ENCODE measurements at places on chromosomes 1 and 21.
A peak's percentile ranks its signal among the peaks of the same experiment; 100 is the strongest.

GRCh38 chr1:3473381-3473844, 18.9 kb downstream of the ARHGEF16 start:
- DNase-seq: no peak

- no peak for DNase-seq
Observed at GRCh38 chr1:223062177-223062576, 80.9 kb downstream of the TLR5 start.

DNA sequence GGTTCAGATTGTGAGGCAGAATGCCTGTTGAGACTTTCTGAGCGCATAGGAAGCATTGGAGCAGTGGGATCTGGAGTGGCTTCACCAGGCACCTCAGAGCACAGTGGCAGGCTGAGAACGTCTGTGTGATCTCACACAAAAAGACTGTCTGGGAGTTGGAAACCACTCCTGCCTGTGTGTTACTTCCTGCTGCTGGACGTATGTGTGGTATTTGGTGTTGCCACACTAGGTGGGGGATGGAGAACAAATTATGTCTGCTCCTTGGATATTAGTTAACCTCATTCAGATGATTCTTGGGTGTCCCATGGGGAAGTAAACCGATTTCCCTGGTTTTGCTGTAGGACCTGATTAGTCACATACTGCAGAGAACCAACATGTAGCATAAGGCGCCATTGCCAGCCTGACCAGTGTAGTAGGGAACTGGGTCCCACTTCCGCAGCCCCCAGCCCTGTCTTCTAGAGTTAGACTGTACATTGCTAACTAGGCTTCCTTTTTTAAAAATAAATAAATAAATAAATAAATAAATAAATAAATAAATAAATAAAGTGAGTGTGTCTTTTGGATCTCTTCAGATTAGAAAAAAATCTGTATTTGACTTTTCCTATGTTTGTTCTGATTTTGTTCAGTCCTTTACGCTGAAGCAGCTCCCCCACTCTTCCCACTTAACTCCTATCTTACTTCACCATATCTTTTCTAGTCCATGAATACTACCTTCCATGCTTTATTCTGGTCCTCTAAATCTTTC, 26.9 kb downstream of the UCK2 start:
- DNase-seq: no peak

- no peak for DNase-seq
Observed at GRCh38 chr1:12496154-12496961, 121.7 kb downstream of the DHRS3 start.

DNA sequence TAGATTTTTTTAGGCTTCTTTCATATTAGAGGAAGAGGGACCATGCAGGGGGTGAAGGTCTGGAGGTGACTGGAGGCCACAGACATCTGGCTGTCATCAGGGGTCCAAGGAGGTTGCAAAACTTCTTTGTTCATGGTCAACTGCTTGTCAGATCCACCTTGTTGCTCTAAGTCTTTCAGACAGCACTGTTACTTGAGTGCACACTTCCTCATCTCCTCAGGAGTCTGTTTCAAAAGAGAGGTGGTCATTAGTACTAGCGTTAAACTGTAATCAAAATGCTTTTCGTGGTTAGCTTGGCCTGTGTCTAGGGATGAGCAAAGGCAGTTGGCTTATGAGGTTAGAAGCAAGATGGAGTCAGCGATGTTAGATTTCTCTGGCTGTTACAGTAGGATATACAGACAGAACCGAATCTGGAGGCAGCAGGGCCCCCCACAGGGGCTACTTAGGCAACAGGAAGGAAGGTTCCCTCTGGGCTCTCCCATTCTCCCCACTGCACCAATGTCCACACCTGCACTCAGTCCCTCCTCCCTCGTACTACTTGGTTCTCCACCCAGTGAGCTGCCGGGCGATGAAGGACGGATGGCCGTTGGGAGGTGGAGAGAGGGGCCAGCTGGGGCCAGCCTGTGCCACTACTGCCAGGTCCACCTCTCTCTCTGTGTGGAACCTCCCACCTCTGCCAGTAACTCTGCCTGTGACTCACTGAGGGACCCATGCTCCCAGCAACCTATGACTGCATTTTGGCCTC, 57.2 kb downstream of the TOR1AIP2 start:
- DNase-seq: no peak

- DNase-seq: no peak
Observed at GRCh38 chr1:88141499-88142074, 542.5 kb upstream of the PKN2 start.

DNA sequence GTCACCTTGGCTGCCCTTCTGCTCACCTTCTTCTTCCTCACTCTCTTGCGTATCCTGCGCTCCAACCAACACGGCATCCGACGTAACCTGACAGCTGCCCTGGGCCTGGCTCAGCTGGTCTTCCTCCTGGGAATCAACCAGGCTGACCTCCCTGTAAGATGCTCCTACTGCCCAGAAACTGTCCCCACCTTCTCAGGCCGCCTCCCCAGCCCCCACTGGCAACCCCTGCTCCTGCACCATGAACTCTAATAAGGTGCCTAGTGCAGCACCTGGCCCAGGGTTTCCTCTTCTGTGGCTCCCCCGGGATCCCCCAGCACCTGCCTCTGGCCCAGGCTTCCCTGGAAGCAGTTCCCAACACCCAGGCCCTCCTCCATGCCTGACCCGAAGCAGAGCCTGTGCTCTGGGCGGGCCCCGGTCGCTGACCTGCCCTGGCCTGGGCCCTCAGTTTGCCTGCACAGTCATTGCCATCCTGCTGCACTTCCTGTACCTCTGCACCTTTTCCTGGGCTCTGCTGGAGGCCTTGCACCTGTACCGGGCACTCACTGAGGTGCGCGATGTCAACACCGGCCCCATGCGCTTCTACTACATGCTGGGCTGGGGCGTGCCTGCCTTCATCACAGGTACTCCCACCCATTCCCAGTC, 12.8 kb downstream of the PSRC1 start:
- no peak for DNase-seq

- DNase-seq: no peak
Observed at GRCh38 chr1:245823408-245824147, 668.8 kb downstream of the KIF26B start.

DNA sequence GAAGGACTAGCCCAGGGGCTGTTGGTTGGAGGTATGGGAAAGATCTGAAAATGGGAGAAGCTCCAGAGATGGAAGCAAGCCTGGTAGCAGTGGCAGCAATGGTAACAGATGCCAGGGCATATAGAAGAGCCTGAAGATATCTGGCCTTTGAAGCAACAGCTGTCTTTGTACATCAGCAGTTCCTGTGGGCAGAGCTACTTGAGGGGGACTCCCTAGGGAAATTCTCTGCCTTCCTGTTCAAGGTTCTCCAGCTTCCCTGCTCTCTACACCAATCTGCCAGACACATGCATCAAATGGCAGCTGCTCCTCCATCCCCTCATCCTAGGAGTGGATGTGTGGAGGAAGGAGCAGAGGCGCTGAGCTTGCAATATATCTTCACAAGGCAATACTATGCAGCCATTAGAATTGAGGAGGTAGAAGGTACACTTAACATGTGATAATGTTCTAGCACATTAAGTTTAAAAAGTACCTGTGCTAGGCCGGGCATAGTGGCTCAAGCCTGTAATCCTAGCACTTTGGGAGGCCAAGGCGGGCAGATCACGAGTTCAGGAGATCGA, 2.2 kb downstream of the TMEM35B start:
- no peak for DNase-seq

- no peak for DNase-seq
Observed at GRCh38 chr1:37486680-37487618, 12.6 kb downstream of the ZC3H12A start.

GRCh38 chr1:207519505-207520399, 23.8 kb downstream of the CR1 start:
- DNase-seq: no peak

DNA sequence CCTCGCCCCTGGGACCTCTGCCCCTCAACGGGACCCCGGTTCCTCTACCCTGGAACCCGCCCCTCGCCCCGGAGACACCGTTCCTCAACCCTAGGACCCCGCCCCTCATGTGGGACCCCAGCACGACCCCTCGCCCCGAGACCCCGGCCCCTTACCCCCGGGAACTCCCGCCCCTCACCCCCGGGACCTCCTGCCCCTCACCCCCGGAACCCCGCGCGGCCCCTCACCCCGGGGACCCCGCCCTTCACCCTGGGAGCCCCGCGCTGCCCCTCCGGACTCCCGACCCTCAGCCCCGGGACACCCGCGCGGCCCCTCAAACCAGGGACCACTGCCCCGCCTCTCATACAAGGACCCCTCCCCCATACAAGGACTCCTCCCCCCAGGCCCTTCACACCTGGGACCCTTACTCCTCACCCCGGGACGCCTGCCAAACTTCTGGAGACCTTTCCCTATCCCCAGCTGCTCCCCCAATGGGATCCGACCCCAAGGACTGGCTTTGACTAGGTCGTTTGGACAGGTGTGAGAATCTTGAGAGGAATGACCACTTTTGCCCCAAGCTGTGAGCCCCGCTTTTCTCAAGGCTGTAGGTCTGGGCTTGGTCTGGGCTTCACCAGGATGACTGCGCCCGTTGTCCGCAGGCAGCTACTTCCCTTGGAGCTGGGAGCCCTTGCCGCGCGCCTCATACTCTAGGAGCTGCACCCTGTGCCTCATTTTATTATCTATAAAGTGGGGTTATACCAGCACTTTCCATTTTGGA, 843 bp downstream of the DIP2A start:
- DNase-seq: no peak

GRCh38 chr1:56437959-56438358, 141.4 kb downstream of the PLPP3 start:
- no peak for DNase-seq

DNA sequence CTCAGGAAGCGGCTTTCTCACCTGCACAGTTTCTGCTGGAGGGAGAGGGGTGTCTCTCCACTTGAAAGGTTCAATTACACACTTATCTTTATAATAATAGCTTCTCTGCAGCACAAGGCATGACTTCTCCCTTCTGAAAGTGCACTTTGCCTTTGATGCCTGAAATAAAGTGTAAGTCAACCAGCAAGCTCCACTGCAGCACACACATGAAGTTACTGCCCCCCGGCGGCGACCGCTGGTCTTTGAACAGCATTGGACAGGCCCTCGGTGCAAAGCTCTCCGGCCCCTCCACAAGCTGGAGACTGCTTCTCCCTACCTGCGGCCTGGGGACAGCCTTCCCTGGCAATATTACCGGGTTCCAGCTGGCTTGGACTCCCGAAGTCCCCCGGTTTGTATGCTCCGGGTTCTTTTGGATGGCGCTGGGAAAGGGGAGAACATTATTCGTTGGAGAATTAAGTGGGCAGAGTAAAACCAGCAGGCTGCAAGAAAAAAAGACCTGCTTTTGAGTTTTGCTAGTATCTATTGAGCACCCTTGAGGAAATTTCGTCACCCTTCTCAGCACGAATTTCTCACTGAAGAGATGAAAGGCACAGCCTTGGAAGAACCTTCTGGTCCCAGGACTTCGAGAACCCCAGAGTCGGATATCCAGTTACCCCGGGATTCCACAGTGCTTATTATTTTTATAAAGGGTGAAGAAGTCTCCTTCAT, 11.8 kb downstream of the RCAN1 start:
- DNase-seq: no peak

DNA sequence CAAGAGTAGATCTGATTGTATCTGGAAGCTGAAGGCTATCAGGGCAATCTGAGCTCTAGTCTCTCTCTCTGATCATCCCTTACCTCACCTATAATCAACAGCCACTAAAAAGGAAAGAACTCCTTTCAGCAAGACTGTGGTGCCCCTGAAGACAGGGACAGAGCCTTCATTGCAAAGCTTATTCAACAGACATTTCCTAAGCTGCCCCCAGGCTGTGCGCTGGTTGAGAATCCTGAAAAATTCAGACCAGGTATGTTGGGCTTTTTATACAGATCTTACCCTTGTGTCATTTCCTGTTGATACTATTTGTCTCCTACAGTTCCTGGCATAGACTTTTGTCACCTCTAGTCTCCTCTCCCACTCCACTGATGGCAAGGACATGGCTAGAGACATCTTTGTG, 63.3 kb upstream of the PLA2G4A start:
- no peak for DNase-seq

GRCh38 chr1:234631721-234632125, 21.7 kb upstream of the IRF2BP2 start:
- no peak for DNase-seq

DNA sequence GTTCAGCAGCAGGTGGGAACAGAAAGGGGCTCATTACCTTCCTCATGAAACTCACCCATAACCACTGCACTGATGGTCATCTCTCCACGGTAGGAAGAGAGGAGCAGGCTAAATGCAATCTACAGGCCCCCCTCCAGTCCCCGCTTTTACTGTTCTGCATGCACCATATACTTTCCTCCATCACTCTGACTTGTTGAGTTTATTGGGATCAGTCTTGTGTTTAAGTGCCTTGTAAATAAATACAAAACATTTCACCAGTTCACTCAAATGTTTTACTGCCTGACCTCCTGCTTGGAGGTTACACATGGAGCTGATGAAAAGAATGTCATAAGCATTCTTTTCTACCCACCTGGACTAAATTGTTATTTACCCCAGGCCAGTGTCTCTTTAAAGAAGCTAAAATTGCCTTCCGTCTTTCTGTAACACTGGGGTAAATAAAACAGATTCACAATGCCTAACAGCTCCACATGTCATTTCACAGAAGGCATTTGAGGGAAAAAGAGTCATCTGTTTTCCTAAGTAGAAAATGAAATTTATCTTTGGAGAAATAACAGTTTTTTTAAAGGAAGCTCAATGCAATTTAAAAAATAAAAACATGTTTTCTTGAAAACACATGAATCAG, 30.7 kb downstream of the PTPN14 start:
- no peak for DNase-seq

GRCh38 chr1:68976916-68977610, 480.2 kb upstream of the DEPDC1 start:
- peak; percentile 39 for DNase-seq

DNA sequence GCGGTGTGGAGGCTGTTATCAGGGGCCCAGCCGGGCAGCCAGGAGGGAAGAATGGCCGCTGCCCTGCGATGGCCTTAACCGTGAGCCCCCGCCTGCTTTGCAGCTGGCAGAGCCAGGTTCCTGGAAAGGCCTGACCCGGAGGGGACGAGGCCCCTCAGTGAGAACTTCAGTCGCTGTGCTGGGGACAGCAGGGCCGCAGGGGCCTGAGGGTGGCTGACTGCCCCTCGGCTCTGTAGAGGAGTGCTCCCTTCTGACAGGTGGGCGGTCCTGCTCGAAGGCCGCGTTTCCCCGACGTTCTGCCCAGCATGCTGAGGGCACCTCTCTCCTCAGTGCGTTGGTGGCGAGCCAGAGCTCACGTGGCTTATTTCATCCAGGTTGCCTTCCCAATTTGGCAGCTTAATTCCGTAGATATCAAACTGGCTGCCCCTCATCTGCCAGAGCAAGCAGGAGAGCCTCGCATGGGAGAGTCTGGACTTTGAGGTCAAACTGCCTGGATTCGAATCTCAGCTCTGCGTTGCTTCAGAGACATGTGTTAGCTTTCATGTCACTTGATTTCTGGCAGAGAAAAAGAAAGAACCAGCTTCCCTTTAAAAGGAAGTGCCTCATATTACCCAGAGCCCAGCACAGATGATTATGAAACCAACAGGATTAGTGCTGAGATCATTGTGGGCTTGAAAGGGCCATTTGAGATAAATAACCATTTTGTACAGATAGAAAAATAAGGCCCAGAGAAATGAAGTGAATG, 239.8 kb downstream of the SDCCAG8 start:
- no peak for DNase-seq

GRCh38 chr1:65525266-65526048, 105.0 kb downstream of the LEPR start:
- DNase-seq: no peak
